ENCODE measurements at places on chromosomes 2 and 18.

DNA sequence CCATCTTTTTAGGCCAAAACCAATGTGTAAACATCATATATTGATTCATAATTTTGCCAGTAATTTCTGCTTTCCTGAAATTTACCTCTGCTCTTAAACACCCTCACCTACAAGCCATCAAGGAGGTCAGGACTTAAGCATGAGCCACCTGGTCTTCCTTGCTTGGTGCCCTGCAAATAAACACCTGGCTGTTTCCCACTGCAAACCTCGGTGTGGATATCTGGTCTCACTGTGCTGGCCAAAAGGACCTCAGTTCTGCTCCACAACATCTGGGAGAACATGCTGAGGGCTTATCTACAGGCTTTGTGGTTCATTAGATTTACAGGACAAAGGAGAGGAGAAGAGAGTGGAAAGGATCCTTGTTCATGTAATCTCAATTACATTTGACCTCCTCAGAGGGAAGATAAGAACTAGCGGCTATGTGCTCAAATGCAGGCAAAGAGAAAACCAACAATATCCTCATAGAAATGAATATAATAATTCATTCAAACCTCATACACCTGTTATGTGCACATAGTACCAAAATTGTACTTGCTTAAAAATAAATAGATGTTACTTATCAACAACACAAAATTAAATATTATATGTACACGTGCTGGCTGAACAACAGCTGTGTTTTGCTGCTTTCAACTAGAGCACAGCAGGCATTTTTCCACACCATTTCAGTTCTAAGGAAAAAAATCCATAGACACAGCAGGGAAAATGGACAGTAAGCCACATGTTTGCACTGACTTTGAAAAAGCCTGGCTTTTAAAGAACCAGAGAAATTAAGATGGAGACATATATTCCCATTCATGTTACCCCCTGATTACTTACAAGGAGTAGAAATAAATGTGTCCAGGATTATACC, 465.1 kb downstream of the LPIN1 start:
- no peak for DNase-seq

DNA sequence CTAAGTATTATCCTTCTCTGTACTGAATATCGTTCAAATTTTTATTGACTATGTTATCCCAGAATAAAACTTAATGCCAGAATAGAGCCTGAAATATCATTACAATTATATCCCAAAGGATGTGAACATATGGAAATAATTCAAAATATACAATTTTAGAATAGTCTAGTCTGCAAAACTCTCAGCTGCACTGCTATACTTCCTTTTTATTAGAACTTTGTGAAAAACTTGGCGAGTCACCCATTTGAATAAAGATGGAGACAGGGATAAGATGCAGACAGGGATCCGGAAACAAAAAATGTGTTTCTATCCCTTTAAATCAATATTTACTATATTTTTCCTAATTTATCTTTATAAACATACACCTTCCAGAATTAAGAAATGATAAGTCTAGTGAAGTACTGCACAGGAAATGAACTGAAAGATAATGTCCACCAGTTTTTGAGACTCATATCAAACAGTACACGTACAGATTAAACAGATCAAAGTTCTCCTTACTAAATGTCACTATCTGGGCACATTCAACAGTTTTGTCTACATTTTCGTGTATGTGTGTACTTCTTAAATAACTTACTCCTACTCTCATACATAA, 107.8 kb downstream of the MEP1B start:
- no peak for DNase-seq

DNA sequence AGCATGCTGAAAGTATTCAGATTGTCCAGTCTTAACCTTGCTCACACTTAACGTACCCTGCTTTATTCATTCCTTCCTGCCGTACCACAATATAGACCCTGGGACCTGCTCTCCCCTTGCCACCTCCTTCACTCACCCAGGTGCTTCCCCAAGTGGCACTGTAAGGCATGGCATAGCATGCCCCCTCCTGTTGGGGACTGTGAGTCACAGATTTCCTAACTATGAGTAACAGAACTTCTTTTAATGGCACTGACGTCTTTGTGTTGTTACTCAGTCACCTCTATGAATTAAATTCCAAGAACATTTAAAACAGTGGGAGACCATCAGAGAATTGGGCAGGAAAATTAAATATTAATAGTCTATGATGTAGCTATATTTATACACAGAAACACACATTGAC, 117.2 kb downstream of the CTNNA2 start:
- DNase-seq: no peak

DNA sequence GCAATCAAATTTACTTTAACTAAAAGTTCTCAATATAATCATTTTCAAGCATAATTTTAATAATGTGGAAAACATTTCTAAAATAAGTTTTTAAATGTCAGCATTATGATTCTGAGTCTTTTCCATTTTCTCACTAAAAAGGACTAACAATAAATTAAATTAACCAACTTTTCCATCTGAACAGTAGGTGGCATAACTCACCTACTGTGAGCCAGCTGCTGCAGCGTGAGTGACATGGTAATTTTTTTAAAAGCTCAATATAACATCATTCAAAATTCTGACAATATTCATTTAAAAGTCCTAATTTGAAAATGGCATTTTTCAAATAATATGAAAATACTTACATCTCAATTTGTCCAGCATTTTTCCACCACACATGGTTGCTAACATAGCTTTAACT, 66.5 kb downstream of the DTNB start:
- DNase-seq: no peak

GRCh38 chr2:96737831-96738230, 2.0 kb downstream of the LMAN2L start:
- no peak for DNase-seq

- no peak for DNase-seq
These were observed 11.1 kb upstream of the CUL3 start for GRCh38 chr2:224596289-224596688.

- no peak for DNase-seq
These were observed 39.7 kb upstream of the EPAS1 start for GRCh38 chr2:46257476-46257875.

GRCh38 chr2:188078534-188078933, 213.1 kb upstream of the GULP1 start:
- no peak for DNase-seq

DNA sequence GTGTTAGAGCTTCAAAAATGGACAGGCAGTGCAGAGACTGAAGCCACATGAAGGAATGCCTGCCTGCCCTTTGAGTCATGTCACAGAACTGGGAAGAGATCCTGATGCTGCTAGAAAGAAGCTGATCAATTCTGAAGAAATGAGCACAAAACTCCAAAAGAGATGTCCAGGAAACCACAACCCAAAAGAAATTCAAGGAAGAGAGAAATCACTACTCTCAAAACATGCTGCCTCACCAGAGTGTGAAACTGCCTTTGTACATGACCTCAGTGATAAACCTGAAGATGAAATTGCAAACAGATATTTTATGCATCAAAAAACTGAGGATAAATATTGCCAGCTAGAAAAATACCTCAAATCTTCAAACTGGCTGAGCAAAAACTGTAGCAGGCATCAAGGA, 20.5 kb downstream of the USP40 start:
- no peak for DNase-seq

DNA sequence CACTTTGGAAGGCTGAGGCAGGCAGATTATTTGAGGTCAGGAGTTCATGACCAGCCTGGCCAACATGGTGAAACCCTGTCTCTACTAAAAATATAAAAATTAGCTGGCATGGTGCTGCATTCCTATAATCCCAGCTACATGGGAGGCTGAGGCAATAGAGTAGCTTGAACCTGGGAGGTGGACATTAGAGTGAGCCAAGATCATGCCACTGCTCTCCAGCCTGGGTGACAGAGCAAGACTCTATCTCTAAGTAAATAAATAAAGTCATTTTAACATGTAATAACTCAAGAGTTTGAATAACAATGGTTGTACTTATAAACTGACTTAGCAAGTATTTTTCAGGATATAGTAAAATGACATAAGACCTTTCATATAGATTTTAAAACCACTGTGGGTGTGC, 169.3 kb upstream of the FN1 start:
- DNase-seq: no peak
